ENCODE measurements at places on chromosomes 1 and 21.

DNA sequence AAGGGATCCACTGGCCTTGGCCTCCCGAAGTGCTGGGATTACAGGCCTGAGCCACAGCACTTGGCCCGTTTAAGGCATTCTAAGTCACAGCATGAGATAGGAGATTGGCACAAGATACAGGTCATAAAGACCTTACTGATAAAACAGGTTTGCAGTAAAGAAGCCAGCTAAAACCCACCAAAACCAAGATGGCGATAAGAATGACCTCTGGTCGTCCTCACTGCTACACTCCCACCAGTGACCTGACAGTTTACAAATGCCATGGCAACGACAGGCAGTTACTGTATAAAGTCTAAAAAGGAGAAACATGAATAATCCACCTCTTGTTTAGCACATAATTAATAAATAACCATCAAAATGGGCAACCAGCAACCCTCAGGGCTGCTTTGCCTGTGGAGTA lies 33.3 kb upstream of the RCC2 start:
- no peak for DNase-seq

GRCh38 chr1:204417074-204417997 lies 5.7 kb upstream of the PPP1R15B start:
- no peak for DNase-seq

GRCh38 chr21:29481641-29482040 lies 182.9 kb downstream of the BACH1 start:
- DNase-seq = no peak

GRCh38 chr21:42164818-42165217 lies 54.1 kb upstream of the ABCG1 start:
- no peak for DNase-seq

DNA sequence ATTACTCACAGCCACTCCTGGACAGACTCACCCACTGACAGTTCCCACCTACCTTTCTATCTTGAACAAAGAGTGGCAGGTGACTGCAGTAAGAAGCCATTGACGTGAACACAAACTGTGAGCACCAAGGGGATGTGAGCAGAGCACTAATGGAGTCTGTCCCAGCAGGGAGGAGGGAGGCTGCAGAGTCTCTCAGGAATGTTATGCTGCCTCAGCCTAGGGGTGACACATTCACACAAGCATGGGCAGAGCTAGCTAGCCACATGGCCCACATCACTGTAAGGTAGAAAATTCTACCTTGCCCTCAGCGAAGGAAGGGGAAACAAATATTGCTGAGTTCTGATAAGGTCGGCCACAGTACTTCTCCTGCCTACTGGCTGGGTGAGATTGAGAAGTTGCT lies 56.8 kb upstream of the PTGFRN start:
- no peak for DNase-seq

DNA sequence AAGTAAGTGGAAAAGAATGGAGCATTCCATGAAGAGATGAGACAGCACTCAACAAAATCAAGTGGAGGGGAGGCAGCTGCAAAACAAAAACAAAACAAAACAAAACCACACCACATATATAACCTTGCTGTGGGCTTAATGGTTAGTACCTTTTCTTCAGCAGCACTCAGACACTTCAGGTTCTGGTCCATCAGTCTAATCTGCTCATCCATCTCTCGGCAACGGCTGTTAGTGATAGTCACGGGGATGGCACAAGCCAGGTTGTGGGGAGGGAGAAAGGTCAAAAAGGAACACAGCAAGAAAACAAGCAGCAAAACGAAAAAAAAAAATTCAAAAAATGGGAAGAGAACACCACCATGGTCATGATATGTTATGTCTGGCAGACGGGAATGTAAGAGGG lies 17.0 kb upstream of the NUP210L start:
- DNase-seq = no peak

GRCh38 chr1:22815421-22816066 lies 104.9 kb downstream of the EPHB2 start:
- no peak for DNase-seq

DNA sequence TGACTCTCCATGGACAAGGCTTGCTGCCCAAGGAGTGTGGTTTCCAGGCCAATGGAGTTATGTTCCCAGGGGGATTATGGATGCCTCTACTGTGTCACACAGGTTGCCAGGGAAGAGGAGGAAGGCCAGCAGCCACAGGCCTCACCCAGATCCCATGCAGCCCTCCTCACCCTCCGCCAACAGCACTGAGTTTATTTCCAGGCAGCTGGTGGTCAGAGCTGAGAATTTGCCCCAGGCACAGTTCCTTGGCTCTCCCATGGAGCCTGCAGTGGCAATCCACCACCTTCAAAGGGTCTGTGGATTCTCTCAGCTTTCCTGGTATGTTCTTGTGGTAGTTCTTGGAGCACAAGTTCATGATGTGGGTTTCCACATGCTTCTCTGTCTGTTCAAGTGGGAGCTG lies 79.2 kb downstream of the NTNG1 start:
- DNase-seq = no peak

- DNase-seq = no peak
Measured at GRCh38 chr1:30732277-30732996, 9.1 kb upstream of the MATN1 start.

DNA sequence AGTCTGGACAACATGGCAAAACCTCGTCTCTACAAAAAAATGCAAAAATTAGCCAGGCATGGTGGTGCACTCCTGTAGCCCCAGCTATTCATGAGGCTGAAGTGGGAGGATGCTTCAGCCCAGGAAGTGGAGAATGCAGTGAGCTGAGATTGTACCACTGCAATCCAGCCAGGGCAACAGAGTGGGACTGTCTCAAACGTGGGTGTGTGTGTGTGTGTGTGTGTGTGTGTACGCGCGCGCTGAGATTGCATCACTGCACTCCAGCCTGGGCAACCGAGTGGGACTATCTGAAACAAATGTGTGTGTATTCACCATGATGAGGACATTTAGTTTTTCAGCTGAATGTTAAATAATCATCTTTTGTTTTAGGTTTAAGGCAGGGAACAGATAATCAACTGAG lies 21.1 kb downstream of the USP1 start:
- DNase-seq = no peak

DNA sequence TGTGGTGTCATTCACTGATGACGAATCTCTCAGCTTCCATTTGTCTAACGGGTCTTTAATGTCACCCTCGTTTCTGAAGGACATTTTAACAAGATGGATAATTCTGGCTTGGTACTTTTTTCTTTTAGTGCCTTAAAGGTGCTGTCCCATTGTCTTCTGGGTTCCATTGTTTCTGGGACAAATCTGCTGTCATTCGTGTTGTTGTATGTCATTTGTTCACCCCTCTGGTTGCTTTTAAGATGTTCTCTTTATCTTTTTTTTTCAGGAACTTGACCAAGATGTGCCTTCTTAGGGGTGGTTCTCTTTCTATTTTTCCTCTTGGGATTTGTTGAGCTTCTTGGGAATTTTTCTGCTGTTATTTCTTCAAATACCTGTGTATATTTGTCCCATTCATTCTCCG lies 14.0 kb upstream of the MMEL1 start:
- DNase-seq = no peak

- no peak for DNase-seq
Measured at GRCh38 chr1:10643607-10644306, 152.7 kb downstream of the CASZ1 start.

DNA sequence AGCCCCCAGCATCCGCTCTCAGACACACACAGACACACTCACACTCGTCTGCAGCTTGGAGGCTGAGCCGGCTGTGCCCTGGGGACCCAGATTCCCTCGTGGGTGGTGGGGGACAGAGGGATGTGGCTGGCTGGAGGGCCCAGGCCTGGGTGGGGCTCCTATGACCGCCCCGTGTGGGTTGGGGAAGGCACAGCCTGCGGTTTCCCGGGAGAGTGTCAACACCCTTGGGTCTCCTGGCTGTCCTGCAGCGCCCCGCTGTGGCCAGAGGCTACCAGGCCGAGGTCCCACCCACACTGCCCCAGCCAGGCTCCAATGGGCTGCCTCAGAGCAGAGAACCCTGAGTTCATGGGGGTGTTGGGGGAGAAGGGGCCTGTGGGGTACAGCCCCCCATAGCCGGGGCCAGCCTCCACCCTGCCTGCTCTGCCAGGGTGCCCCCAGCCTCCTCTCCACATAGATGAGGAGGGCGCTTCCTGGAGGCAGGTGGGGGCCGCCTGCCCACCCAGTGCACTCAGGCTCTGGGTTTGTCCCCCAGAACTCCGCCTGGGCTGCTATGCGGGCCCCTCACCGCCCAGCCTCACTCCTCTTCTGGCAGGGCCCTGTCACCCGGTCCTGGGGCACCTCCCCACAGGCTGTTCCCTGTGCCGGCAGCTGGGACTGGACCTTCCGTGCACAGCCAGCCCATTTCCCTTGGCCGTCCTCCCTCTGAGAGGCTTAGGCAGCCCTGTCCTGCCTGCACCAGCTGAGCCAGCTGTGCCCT lies at the start of gene TTC34:
TSS of gene TTC34 (minus strand) at position 159 of the 757 bp plus-strand sequence. CDS start 866 bp downstream, outside the sequence.
- DNase-seq = peak; percentile 33

DNA sequence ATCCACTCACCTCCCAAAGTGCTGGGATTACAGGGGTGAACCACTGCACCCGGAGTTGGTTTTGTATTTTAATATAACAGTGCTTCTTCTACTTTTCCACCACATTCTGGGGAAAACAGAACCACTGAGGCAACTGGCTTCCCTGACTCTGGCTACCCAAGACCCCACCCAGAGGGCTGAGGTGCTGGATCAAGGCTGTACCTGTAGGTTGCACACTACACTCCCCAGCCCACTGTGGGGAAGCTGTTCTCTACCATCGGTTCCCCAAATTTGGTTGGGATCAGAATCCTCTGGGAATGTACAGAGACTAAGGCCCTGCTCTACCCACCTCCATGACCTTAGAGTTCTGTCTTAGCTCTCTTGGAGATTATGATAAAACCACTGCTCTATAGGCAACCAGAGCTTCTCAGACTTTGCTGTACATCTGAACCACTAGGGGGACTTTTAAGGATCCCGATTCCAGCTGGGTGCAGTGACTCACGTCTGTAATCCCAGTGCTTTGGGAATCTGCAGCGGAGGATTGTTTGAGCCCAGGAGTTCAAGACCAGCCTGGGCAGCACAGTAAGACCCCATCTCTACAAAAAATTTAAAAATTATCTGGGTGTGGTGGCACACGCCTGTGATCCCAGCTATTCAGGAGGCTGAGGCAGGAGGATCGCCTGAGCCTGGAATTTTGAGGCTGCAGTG lies 51.6 kb downstream of the GNG4 start:
- no peak for DNase-seq

DNA sequence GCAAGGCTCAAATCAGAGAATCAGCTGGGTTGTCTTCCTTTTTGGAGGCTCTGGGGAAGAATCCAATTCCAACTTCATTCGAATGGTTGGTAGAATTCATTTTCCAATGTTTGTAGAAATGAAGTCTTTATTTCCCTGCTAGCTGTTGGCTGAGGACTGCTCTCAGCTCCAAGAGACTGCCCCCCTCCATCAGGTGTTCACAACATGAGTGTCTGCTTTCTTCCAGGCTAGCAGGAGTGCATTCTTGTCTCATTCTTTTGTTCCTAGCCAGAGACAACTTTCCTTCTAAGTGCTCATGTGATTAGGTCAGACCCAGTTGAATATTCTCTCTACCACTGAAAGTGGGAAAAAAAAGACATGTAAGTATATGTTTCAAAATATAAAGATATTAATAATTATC lies 95.2 kb downstream of the HLX start:
- DNase-seq = no peak

DNA sequence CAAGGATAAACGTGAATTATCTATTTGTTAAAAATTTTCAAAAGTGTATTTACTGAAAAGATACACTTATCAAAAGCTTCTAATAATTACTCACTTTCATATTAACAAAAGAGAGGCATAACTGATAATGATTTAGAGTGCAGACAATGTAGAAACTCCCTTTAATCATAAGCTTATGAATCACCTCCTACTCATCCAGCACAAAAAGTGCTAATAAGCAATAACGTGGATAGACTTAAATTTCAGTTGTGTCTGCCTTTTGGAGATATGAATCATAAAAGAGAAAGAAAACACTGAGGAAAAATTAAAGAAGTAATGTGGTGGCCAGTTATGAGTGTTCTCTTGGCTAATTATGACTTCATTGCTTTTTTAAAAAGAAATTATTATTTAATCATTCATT lies 827.6 kb upstream of the B3GALT2 start:
- no peak for DNase-seq

DNA sequence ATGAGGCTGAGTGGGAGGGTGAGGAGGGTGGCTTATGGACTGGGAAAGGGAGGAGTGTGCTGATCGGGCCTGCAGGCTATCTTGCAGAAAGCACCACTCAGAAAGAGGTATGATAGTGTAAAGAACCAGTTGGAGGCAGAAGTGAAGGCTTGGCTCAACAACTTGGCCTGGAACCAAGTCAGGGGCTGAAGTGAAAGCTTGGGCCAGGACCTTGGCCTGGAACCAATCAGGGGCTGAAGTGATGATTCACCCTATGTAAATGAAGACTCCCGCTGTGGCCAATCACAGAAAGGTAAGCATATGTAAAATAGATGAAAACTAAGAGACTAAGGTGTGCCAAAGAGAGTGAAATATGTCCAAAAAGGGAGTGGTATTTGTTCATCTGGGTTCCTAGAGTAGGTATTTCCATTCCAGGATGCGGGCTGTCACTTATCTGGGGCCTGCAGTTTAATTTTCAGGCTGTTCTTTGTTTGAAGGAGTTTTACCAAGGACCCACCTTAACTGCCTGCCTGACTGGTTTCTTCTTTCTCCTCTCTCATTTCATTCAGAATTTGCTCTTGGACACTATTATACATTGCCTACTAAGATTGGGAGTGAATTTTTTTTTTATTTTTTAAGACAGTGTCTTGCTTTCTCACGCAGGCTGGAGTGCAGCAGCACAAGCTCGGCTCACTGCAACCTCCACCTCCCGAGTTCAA lies 5.1 kb upstream of the RFX5 start:
- no peak for DNase-seq

DNA sequence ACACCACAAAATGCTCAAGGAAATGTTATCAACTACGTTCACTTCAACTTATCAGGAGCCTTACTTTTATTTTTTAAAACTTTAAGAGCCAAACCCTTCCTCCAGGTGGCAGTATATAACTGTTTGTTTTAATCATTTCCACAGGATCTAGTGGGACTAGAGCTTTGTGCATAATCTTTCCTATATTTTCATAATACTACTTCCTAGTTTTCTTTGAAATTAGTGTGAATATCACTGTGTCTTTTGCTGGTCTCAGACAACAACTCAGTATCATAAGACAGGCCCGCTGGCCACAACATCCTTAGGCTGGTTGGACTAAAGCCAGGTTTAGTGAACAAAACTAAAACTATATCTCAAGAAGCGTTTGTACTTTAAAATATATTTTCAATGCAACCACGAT lies 145.5 kb downstream of the TIAM1 start:
- no peak for DNase-seq

Data from stimulated activated CD4-positive, alpha-beta T cell treated with anti-CD3 and anti-CD28 coated beads, Interleukin-12 subunit alpha, Interleukin-12 subunit beta, amount 100 ng/mL, for 48 hours (primary cell).